Stimulated activated CD8-positive, alpha-beta memory T cell treated with anti-CD3 and anti-CD28 coated beads, Interleukin-2, amount 100 ng/mL, for 48 hours (primary cell): ENCODE measurements at places on chromosomes 11 and 22.

DNA sequence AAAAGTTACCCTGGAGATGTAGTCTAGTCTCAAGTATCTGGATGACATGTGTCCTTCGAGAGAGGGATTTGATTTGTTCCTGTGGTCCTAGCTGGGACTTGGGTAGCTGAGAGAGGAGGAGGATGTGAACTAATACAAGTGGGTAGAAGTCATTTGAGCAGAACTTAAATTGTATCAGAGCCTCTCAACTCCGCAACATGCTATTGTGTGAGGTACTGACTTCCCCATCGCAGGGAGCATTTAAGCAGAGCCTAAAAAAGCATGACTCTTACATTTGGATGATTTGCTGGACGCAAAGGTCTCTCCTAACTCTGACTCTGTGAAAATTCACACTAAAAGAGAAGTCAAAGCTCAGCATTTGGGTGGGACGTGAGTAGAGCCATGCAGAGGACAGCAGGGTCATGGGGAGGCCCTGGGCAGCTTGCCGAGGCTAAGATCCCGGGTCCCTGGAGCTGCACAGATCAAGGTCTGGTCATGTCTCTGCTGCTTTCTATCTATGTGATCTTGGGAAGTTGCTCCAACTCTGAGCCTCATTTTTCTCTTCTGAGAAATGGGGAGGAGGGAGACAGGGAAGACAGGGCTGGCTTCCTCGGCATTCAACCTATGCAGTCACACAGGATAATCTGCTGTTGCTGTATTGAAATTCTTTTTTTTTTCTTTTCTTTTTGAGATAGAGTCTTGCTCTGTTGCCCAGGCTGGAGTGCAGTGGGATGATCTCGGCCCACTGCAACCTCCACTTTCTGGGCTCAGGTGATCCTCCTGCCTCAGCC lies 44.9 kb downstream of the CD82 start:
- DNase-seq = no peak

DNA sequence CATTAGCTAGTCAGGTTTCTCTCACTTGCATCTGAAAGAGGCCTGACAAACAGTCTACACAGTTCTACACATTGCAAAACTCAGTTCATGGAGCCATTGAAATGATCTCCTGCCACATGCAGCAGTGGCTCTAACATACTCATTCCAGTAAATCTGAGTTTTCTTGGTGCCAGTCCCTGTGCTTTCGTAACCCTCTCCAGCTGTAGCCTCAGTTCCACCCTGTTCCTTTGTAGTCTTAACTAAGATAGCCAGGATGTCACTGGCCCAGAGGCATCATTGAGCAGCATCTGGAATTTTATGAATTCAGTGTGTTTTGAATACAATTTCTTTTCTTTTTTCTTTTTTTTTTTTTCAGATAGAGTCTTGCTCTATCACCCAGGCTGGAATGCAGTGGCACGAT lies 37.4 kb upstream of the ZBED5 start:
- DNase-seq = no peak

DNA sequence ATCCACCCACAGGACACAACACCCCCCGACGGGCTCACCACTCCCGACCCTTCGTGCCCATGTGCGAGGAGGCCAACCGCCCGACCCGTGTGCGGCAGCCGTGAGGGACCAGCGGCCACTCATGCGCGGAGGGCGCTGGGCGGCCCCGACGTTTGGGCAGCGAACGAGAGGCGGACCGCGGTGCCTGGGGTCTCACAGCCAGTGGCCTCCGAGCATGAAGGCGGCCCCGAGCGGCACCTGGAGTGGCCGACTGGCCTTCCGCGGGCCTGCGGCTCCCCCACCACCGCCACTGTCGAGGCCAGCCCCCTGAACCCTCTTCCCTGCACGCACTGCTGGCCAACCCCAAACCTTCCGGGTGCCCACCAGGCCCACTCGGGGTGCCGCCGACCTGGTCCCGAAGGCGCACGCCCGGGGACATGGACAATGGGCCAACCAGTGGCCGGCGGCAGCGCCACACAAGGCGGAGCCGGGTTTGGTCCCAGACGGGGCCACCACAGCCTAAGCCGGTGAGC lies 4274.9 kb upstream of the OR11H1 start:
- no peak for DNase-seq

DNA sequence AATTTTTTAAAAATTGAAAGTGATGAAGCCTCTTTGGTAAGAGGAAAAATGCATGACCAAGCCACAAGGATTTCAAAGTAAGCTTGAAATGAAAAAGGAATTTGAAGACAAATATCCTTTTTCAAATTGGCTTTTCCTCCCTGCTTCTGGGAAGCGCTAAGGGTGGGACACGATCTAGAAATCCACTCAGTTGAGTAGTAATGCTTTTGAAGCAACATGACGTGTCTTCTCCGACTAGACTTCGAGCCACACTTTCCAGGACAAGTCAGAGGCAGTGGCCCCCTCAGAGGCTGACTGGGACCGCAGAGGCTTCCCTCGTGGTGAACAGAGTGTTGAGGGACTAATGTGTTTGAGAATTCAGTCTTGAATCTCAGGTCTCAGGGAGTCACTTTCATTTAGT lies 39.8 kb downstream of the KREMEN1 start:
- DNase-seq = no peak

GRCh38 chr11:94926271-94926625 lies 47.1 kb downstream of the CWC15 start:
- no peak for DNase-seq

DNA sequence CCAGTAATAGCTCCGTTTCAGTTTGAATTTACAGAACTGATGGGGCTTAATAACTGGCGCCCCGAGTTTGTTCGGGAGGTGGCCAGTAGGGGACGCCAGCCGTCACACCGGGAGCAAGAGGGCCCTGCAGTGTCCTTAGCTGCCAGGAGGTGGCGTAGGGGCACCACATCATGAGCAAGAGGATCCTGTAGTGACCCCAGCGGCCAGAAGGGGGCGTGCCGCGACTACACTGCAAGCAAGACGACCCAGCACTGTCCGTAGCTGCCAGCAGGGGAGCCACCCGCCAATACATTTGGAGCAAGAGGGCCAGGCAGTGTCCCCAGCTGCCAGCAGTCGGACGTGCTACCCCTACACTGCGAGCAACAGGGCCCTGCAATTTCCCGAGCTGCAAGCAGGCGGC lies 663.7 kb upstream of the B3GAT1 start:
- DNase-seq = peak; percentile 44

DNA sequence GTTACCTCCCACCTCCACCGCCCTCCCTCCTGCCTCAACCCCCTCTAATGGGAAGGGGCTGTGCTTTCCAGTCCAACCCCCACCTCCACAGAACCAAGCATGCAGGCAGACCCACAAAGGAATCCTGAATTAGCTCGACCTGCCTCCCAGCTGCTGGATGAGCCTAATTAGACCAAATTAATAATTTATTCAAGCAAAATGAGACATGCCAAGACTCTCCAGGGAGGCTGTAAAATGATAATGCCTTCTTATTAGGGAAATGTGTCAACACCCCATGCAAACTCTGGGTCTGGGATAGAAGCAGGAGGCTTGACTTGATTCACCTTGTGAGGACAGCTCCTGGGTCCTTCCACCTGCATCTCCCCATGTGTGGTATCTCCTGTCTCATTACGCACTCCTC lies 59.4 kb upstream of the HMGXB4 start:
- DNase-seq = no peak

- DNase-seq = no peak
Measured at GRCh38 chr11:76805206-76805913, 22.2 kb downstream of the TSKU start.

DNA sequence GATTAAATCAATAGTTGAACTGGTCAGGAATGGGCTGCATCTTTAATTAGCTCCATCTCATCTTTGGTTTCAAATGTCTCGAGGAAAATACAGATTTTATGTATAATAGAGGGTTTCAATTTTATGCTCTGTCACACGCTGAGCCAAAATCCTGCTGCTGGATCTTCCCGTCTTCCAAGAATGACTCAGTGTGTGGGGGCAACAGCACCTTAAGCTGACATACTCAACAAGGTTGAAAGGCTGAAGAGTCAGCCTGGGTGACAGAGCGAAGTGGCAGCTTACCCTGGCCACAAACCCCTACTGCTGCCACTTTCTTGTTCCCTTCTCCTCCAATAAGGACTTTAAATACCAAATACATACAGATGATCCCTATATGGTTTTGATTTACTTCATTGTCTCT lies 9.0 kb upstream of the PCF11 start:
- DNase-seq = no peak

- no peak for DNase-seq
Measured at GRCh38 chr11:38791346-38791961, 2193.4 kb upstream of the RAG2 start.

DNA sequence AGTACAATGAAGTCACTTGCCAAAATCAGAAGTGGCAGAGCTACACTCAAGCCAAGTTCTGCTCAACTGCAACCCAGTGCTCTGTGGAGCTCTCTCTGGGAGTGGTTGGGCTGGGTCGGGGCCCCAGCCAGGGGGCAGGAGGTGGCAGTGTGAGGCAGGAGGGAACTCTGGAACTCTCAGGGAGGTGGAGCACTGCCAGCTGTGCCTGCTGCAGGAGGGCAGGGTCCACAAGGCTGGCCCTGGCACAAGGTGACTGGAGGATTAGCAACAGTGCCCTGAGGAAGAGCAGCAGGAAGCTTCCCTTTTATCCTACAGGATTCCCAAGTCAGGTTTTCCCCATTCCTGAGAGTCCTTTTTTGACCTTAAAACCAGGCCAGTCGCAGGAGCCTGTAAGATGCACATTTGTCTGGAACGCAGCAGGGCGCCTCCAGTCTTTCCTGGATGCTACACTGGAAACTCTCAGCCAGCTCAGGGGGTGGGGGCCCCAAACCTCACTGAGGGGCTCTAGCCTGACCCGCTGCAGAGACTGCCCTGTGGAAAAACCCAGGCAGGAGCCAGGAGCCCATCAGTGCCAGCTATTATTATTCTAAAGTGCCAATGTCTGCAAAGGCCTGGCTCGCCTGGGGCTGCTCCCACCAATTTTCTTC lies 31.8 kb downstream of the DKK3 start:
- DNase-seq = no peak

DNA sequence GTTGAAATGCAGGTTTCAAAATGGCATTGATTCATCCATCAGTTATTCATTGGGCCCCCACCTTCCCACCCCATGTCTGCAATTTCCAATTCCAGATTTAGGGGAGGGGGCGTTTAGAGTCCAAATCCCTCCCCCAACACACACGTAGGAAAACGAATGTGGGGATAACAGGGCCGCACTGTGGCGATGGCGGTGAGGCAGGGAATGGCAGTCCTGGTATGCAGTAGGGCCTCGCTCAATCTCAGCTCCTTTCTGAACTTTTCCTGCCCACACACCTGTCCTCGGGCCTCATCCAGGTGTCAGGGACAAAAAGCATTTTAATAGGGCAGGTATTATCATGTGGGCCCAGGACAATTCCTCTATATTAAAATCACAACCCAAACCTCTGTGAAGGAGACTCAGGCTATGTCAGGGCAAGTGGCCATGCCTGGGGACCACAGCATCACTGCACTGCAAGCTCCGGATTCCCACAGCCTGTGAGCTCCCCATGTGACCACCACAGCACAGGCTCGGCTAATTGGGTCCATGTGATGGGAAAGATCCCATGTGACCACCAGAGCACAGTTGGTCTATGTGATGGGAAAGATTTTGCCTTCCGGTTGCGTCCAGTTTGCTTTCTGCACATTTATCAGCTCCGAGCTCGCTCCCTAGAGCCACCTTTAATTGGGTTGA lies 44.5 kb downstream of the RTL6 start:
- no peak for DNase-seq

DNA sequence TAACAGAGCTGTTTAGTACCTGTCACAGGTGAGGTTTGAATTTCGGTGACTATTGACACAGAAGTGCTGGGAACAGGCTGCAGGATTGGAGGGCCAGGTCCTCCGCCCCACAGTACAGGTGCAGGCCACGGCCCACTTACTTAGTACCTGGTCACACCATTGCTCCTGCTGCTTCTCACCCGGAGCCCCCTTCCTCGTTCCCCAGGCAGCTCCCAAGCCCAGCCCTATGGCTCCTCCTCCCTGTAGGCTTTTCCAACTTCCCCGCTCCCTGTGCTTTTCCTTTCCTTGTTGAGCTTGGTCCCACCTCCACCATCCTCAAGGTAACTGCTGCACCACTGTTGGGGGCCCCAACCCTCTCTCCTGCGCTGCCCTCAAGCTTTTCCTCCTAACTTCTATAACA lies 27.9 kb upstream of the ANO1 start:
- DNase-seq = no peak

- no peak for DNase-seq
Measured at GRCh38 chr11:94046796-94047195, 25.6 kb downstream of the HEPHL1 start.

- DNase-seq = no peak
Measured at GRCh38 chr22:32697331-32697995, 104.0 kb upstream of the TIMP3 start.

GRCh38 chr11:44563711-44564110 lies 1.8 kb upstream of the CD82 start:
- no peak for DNase-seq

GRCh38 chr11:112268406-112268805 lies 7.7 kb upstream of the PLET1 start:
- no peak for DNase-seq

GRCh38 chr11:134132808-134133207 lies 63.9 kb downstream of the JAM3 start:
- DNase-seq = no peak

- no peak for DNase-seq
Measured at GRCh38 chr22:29004647-29005371, 56.8 kb downstream of the C22orf31 start.

GRCh38 chr11:102757823-102758549 lies 22.4 kb downstream of the MMP10 start:
- no peak for DNase-seq

DNA sequence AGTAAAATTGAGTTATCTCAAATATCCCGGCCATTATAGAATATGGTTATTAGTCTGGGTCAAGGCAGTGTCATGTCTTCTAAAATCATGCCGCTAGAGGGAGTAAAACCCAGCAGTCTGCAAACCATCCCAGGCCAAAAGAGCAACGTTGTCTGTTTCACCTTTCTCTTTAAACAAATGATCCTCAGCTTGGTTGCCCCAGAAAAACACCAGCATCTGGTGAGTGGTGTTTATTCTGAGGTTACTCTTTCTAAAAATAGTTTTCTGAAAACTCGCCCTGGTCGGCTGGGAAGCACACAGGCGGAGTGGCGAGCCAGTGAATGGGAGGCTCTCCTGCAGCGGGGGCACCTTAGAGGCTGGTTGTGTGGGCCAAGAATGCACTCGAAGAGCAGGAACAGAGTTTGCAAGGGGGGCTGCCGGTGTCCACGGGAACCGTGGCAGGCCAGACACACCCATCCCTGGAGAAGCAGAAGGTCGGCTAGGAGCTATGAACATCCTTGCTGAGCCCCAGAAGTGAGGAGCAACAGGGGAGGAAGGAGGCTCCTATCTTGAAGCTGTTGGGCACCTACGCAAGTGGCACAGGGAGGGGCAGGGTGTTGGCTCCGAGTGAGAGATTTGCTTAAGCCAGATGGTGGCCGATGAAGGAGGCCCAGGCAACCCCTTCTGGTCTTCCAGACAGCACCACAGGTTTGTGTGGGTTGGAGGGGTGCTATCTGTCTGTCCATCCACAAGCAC lies 297.1 kb downstream of the ETS1 start:
- peak; percentile 56 for DNase-seq

DNA sequence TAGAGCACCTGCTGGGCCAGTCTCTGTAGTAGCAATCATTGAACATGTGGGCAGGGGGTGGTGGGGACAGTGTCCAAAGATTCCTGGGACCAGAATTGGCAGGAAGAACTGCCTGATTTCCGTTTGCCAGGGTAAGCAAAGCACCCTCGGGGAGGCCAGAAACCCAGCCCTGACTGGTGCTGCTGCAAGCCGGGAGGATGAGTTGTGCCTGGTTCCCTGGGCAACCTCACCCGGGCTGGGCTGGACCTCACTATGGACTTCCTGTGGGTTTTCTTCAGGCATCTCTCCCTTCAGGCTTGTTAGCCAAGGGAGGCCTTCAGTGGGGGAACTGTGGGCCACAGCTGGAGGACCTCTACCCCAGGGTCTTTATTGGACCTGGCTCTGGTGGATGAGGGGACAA lies 8.0 kb upstream of the POU2F3 start:
- DNase-seq = no peak
